ENCODE measurements at places on chromosomes 11 and 22.

GRCh38 chr11:88815505-88815904, 250.3 kb downstream of the GRM5 start:
- DNase-seq = no peak

- DNase-seq = no peak
Observed at GRCh38 chr22:37804352-37804880, 3.3 kb upstream of the GCAT start.

- peak; percentile 94 for DNase-seq
Observed at GRCh38 chr11:6992457-6993417, 27.4 kb downstream of the ZNF214 start.

GRCh38 chr11:102833731-102834130, 9.7 kb downstream of the MMP3 start:
- DNase-seq = no peak

- DNase-seq = no peak
Observed at GRCh38 chr11:33735271-33736147, 714 bp downstream of the CD59 start.

GRCh38 chr11:131544591-131544990, 174.2 kb downstream of the NTM start:
- no peak for DNase-seq

DNA sequence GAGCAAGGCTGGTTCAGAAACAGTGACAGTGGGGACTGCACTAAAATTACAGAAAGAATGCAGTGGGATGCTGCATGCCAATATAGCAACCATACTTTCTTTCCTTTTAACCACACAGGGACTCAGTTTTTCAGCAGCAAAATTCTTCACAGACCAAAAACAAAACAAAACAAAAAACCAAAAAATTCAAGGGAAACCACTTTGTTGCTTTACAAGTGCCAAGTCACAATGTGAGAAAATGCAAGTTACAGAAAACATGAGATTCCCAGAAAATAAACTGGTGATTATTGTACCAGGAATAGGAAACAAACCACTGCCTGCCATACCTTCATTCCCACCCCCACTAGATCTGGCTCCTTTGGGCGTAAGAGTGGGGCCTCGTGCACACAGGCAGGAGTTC, 52.6 kb downstream of the TENM4 start:
- DNase-seq = no peak

DNA sequence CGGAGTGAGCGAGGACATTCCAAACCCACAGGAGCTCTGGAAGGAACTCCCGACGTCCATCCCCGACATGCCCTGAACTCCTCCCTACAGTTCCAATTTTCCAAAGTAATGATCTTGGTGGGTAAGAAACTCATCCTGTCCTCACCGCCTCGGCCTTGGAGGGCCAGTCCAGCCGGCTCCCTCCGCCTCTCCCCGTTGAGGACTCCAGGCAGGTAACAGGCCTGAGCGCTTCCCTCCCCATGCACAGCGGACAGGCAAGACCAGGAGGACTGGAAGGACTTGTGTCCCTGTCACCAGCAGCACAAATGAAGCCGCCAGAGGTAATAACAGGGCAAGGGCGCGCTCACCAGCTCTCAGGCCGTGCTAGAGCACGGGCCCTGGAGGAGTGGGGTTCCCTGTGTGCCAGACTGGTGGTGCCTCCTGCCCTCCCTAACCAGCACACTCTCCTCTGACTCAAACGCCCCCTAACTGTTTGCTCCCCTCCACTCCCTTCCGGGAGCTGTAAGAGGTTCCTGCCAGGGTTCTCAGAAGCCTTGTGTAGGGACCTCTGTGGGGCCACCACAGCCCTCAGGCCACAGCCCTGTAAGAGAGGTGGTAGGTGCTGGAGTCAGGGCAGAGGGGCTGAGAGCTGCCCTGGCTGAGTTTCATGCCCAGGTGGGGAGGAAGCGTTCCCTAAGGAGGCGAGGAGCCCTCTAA, 17.1 kb downstream of the OVOL1 start:
- DNase-seq = no peak

DNA sequence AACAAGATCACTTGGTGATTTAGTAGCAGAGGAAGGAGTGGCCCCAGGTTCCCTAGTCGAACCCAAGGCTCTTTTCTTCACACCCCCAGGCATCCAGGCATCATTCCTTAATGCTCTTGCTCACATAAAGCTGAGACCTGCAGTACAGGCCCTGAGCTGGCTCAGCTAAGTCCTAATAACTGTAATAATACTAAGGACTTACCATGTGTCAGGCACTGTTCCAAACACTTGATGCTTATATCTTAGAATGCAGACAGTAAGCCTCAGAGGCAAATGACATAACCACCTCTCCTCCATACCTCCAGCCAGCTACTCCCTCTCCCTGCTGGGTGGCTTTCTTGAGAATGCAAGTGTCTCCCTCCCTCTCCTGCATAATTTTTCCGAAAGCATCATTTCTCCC, 33.2 kb downstream of the ANKK1 start:
- no peak for DNase-seq

- DNase-seq = no peak
Observed at GRCh38 chr22:49468487-49469198, 359.0 kb downstream of the BRD1 start.

- no peak for DNase-seq
Observed at GRCh38 chr11:65223011-65223410, 38.8 kb upstream of the POLA2 start.

DNA sequence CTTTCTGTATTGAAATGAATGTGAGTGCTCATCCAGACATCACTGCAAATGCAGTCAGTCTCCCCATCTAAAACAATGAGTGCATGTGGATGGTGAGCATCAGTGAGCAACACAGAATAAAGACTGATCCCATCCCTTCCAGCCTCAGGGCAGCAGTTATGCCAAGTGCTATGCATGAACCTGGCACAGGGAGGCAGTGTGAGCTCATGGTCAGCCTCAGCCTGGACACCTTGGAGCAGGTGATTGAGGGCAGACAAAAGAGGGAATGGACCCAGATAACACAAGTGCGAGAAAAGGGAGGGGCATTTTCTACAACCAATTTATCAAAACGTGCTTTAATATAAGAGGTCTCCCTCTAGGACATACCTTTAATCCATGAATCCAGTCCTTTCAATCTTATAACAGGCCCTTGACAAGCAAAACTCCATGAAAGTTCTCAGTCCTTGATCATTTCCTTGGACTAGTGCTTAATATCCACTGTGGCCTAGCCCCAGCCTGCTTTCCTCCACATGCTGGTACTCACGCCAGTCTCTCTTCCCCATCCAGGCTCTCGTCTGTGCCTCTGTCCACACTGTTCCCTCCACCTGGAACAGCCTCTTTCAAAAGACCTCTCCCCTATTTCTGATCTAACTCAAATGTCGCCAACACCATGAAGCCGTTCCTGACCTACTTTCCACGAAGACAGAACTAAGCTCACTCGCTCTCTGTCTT, 50.5 kb upstream of the LRRC55 start:
- DNase-seq = no peak

DNA sequence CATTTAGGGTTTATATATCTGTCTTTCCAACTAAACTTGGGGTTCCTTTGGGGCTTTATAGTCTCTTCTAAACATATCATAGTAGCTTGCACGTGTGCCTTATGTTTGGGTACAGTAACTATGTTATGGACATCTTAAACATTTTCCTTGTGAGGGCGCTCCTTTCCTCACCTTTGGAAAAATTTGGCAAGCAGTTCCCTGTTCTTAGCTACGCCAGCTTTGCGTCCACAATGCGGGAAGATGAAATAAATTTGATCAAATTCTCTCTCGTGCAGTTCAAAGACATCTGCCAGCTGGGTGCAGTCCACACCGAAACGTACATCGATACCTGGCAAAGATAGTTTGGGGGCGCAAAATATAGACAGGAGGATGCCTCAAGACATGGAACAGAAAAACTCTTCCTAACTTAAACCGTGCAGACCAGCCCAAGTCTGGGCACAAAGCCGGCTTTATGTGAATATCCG, 548 bp downstream of the FDXACB1 start:
- DNase-seq = no peak

DNA sequence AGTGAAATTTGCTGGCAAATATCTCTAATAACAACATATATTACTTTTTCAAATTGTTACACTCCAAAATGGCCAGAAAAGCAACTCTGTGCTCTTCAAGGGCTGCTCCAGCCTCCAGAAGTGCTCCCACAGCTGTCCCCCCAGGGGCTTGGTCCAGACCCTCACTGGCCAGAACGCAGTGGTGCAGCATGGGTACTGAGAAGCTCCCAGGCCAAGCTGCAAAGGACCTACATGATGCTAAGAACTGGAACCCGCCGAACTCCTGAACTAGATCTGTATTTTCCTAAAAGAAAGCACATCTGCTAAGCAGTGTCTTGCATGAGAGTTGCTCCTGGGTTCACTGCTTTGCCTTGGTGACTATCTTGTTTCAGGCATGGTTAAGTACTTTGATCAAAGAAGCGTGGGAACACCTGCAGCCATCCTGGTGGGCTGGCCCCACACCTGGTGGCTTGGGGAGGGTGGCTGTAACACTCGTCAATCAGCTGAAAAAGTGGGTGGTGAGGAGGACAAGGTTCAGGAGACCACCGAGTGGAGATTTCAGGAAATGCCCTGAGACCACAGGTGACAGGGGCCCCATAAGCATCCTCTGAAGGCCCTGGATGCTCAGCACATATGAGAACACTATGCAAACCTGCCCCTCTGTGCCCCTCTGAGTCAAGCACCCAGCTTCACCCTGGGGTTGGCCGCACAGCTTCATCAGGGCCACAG, 72.7 kb upstream of the PITPNB start:
- DNase-seq = no peak

GRCh38 chr11:19738124-19738523, 25.5 kb downstream of the NAV2 start:
- no peak for DNase-seq

DNA sequence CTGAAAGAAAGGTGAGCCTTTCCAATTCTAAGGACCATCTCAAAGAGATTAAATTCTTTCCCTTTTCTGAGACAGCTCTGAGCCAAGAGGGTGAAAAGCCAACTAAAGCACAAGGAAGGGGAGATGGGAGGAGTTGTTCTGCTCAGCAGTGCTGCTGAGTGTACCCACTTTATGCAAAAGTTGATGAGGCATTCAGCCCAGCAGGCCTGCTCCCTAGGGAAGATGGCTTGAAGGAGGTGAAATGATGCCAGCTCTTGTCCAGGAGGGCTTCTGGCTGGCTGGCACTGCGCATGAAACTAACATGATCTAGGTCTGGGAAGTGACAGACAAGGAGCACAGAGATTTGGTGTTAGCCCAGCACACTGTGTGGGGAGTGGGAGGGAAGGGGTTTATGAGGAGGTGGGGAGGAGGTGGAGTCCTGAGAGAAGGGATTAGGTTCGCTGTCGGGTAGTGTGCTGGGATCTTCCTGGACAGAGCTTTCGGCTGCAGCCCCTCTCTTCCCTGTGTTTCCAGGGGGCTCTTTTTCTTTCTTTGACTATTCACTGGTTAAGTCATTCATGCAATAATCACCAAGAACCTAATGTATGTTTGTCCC, 225.5 kb upstream of the NARS2 start:
- DNase-seq = no peak

- no peak for DNase-seq
Observed at GRCh38 chr11:115895594-115895993, 391.4 kb upstream of the CADM1 start.

DNA sequence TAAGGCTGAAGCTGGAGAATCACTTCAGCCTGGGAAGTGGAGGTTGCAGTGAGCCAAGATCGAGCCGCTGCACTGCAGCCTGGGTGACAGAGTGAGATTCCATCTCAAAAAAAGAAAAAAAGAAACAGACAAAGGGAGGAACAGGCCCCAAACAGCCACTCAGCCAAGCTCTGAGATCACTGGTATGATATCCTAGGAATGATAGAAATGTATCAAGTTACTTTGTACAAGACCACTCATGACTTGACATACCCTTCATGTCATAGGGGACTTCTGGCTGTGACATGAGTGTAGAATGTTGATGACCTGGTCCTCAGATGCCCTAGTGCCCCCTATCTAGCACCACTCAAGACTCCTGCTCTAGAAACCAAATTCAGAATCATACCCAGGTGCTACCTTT, 216.5 kb downstream of the NAV2 start:
- no peak for DNase-seq

- DNase-seq = no peak
Observed at GRCh38 chr22:22099833-22100812, 117.5 kb upstream of the TOP3B start.

- no peak for DNase-seq
Observed at GRCh38 chr11:21177379-21177778, 508.0 kb downstream of the NELL1 start.

DNA sequence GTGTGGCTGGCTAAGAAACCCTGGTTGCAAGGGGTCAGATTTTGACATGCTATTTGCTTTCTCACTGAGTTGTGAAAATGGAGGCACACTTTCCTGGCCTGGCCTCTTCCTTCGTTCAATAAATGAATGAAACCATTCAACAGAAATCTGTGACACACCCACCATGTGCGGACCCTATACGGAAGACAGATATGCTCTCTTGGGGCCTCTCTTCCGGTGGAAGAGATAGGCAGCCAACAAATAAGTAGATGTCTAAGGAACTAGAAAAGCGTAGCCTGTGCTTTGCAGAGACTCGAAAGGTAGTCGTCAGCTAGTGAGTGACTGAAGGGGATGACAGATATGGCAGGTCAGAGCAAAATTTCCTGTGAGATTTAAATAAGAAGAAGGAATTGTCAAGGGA, 5.3 kb downstream of the KCNQ1OT1 start:
- no peak for DNase-seq

- DNase-seq = no peak
Observed at GRCh38 chr11:18618342-18619025, 15.7 kb downstream of the SPTY2D1 start.

- no peak for DNase-seq
Observed at GRCh38 chr11:73028611-73029010, 113.5 kb downstream of the FCHSD2 start.

- DNase-seq = no peak
Observed at GRCh38 chr11:66026017-66026529, at the start of gene CATSPER1. Gene CATSPER1 (minus strand): TSS chr11:66026479. CDS start chr11:66026379, 100 bp downstream.

DNA sequence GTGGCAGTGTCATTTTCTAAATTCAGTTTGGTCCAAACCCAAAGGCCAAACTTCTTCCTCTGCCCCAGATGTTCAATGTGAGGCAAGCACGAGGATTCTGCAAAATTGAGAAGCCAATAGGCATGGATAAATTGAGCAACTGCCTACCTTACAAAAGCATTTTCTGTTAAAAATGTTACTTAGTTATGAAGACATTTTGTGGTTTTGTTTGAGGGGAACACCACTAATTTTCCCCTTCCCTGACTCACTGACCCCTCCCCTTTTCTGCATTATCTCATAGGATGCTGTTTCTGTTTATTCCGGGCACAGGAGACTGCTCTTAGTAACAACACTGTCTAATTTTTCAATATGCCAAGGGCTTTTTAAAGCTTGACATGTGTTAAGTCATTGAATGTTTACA, 462.8 kb downstream of the INSC start:
- no peak for DNase-seq

DNA sequence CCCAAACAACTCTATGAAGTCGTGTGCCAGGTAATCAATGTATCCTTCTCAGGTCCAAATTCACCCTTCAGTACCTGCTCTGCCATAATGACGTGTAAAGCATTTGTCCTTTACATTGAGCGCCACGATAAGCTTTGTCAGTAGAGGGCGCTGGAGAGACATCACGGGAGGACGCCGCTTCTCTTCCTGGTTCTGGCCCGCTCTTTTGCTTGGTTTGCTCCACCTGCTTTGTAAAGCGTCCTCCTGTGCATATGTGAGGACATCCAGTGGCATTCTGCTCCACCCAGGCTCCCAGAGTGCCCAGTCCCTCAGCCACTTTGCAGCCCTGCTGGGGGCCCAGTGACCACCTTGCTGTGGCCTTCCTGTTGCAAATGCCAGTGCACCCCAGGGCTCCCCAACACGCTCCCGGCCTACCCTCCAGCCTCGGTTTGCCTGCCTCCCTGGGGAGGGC, 61.1 kb downstream of the WT1 start:
- DNase-seq = no peak

- DNase-seq = no peak
Observed at GRCh38 chr22:46515208-46516111, 22.0 kb downstream of the CELSR1 start.
